Body of pancreas (tissue), 4 donors: ENCODE measurements at places on chromosomes 2 and 18. TPM values are rescaled to one million over a fixed set of nuclear protein-coding genes. Genes with fewer than 3 reads are reported as not detected.

DNA sequence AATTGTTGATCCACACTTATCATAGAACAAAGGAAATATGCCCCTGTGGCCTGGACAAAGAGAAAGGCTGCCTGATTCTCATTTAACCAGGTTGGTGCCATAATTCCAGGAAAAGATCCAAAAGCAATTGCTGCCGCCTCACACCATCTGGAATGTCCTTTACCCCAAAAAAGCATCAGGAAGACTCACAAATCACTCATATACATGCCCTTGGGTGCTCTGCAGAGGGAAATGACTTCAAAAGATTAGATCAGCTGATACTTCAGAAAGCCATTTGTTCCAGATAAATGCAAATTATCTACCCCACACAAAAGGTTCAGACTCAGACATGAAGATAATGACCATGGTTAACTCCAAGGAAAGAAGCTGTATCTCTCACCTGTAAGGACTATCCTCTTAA is 285.8 kb downstream of the C1D start:
- DNase-seq: no peak

DNA sequence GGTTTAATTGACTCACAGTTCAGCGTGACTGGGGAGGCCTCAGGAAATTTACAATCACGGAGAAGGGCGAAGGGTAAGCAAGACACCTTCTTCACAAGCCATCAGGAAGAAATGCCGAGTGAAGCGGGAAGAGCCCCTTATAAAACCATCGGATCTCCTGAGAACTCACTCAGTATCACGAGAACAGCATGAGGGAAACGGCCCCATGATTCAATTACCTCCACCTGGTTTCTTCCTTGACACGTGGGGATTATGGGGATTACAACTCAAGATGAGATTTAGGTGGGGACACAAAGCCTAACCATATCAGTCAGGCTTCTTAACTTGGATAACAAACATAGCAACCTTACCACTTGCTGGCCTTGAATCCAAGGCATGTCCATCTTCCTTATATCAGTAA is 289.0 kb upstream of the STON1 start:
- DNase-seq: no peak

DNA sequence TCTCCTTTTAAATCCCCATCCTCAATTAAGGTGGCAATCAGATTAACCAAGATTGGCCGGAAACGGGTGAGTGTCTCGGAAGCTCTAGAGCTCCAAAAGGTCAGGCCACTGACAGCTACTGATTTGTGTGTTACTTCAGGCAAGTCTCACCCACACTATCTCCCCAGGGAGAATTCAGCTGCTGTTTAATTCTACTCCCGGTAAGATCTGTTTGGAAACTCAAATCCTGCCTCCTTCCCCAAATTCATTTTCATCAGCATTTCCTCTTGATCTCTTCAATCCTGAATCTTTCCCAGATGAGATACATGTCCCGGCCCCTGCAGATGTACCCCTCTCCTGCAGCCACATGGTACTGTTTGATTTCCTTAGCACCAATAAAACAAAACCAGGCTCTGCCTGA is 34.9 kb downstream of the EFR3B start:
- DNase-seq: no peak

DNA sequence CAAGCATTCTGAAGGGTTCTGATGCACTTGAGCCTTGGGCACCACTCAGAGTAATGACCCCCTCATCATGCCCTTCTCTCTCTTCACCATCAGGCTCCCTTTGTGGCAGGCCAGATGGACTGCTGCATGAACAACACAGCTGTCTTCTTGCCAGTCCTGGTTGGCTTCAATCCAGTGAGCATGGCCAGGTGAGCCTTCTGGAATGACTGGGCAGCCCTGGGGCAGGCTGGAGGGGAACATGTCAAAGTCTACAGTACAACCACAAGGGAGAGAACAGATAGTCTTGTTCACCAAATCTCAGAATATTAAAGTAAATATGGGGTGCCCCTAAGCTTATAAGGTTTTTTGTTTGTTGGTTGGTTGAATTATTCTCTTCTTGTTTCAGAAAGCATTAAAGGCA is 4.4 kb downstream of the GCKR start:
- DNase-seq: peak; percentile 73

GRCh38 chr2:11450791-11451190 is 15.2 kb downstream of the E2F6 start:
- no peak for DNase-seq

Gene ZNF516
- total RNA-seq: 13.5 TPM

GRCh38 chr2:109649736-109650695 is 35.9 kb downstream of the SOWAHC start:
- no peak for DNase-seq

DNA sequence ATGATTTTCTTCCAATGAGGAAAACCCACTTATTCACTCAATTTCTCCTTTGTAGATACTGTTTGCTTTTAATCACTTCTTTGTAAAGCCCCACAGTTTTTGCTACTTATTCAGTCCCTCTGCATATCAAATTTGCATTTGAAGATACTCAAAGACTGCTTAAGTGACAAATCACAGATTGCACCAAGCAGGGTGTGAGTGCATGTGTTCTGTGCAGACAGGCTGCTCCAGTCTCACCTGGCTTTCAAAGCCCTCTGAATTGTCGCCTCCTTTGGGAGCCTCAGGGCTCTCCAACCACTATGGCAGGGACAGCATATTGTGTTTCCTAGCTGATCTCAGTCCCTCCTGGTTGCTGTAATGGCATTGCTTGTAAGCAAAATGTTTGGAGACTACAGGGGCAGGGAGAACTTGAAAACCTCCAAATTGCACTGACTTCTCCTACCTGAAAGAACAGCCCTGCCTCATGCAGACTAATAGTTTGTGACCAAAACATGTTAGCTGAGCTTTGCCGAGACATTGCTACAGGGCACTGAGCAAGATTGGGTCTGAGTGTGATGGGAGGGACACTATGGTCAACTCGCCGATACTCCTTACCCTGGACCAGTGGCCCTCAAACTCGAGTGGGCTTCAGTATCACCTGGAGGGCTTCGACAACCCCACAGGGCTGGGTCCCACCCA is 96.8 kb downstream of the POLE4 start:
- no peak for DNase-seq

DNA sequence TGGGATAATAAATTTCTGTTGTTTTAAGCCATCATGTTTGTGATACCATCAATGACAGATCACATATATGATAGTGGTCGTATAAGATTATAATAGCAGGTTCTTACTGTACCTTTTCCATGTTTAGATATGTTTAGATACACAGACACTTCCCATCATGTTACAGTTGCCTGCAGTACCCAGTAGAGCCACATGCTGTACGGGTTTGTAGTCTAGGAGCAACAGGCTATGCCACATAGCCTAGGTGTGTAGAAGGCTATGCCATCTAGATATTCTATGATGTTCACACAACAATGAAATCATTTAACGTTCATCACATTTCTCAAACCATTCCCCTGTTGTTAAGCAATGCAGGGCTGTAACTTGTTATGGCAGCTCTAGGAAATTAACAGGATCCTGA is 132.9 kb upstream of the SH3BP4 start:
- no peak for DNase-seq

GRCh38 chr2:178448968-178449661 is 1.9 kb downstream of the PRKRA start:
- DNase-seq: no peak

GRCh38 chr2:209368914-209369313 is 54.9 kb upstream of the MAP2 start:
- peak; percentile 85 for DNase-seq

Gene EMILIN1
- total RNA-seq: 21.8 TPM

Gene IGFBP5
- 35.8 TPM for total RNA-seq

DNA sequence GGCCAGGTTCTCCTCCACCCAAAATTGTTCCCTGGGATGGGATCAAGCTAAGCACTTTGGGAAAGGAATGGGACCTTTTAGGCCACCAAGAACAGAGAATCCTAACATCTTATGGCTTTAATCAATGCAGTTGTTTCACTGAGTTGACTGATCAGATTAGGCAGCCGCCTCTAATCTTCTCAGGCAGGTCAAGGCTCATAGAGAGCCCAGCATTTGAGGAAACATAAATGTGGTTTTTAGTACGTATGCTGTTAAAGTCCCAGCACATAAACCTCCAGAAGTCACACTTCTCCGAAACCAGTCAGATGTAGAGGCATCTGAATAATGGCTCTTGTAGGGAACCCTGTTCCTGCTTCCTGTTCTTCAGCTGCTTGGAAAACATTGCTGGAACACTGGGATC is 99.5 kb upstream of the RMDN2 start:
- DNase-seq: no peak

DNA sequence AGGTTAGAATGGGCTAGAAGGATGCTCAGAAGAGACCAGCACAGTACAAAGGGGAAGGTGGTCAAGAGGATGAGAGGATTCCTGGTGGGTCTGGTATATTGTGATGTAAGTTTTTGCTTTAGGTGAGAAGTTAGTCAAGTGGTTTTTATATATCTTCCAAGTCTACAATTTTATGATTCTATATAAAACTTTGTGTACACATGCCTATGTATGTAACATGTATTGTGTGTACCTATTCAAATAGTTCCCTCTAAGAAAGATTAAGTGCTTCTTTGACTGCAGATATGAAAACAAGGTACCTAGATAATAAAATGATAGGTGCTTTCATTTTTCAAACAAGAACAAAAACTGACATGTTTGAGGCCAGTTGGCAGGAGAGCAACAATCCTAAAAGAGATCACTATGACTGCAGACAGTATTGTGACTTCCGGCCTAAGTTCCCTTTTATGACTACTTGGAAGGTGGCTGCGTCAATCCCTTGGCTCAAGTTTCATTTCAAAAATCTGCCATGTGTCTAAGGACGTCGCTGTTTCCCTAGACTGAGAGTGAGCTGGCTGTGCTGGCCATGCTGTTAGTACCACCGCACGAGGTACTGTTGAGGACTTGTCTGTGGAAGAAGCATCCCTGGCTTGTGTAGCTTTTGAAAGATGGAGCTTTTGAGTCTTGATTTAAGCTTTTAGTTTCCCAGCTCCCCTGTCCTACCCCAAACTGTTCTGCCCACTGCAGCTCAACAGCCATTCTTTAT is 123.1 kb downstream of the PRPF40A start:
- peak; percentile 58 for DNase-seq

DNA sequence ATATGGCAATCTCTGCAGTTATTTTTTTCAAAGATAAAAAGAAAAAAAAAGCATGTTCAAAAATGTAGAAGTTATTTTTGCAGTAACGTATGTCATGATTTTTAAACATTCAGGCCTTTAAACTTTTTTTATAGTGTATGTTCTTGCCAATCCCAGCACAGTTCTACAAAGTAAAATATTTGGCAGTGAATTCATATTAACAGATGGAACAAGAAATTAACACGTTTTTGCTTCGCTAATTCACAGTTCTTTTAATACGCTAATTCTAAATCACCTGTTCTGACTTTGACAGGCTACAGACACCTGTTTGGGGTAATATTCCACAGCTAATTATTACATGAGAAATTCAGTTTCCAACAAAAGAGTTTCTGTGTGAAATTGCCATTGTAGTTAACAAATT is 183.2 kb downstream of the ARHGAP15 start:
- DNase-seq: no peak

GRCh38 chr2:106863387-106863786 is 22.6 kb downstream of the ST6GAL2 start:
- DNase-seq: no peak

Gene C2orf49
- 7.9 TPM for total RNA-seq

DNA sequence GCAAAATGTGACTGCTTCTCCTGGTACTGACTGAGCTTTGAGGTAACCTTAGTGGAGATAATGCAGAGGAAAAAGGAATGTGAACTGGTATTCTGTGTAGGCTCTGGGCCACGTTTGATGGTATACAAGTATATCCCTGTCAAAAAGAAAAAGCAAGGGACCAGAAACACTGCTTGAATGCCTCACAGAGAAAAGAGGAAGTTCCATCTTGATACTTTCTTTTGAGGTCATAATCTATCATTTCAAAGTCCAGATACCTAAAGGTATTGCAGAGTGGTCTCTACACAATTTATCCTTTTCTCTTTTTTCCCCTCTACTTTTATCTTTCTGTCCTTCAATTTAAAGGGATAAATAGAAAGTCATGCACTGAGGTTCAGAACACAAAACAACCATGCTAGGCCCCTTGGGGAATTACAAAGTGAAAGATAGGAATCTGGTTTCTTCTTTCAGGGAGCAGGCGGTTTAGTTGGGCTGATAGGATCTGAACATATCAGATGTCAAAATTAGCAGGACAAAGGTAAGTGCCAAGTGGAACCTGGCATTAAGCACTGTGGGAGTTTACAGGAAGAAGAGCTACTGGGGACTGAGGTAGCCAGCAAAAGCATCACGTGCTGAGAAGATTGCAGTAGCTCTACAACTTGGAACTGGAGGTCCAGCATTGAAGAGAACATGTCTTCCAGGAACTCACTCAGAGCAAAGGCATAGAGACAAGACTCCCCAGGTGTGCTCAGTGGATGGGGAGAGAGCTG is 121.2 kb downstream of the LYPD6 start:
- no peak for DNase-seq

Gene PROC
- total RNA-seq: not detected

Gene CENPA
- not detected for total RNA-seq

GRCh38 chr18:45059695-45060094 is 379.0 kb downstream of the SETBP1 start:
- DNase-seq: no peak

- no peak for DNase-seq
Observed at GRCh38 chr2:5495586-5495985, 196.6 kb upstream of the SOX11 start.

GRCh38 chr2:234981197-234982095 is 29.6 kb downstream of the SH3BP4 start:
- DNase-seq: peak; percentile 71

DNA sequence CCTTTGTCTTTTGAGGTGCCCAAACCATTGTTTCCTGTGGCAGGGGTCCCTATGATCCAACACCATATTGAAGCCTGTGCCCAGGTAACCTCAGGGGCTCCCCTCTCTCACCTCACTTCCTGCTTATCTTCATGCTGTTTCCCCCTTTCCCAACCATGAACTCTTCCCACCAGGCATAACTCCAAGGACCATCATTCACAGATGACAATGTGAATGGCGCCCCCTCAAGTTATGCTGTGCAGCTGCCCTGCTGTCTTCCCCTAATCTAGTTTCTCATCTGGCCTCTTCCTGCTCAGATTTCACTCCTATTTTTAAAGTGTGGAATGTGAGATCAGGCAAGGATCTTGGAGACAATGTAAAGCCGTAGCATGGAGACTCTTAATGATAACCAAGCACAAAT is 1.4 kb downstream of the GMPPA start:
- DNase-seq: no peak

- peak; percentile 36 for DNase-seq
Observed at GRCh38 chr2:235263205-235264120, 230.4 kb upstream of the AGAP1 start.

GRCh38 chr18:58670404-58671110 is 708 bp upstream of the MALT1 start:
- no peak for DNase-seq

Gene C2orf74
- 25.7 TPM for total RNA-seq

Gene HAAO
- total RNA-seq: 30.9 TPM

Gene NTSR2
- not detected for total RNA-seq

DNA sequence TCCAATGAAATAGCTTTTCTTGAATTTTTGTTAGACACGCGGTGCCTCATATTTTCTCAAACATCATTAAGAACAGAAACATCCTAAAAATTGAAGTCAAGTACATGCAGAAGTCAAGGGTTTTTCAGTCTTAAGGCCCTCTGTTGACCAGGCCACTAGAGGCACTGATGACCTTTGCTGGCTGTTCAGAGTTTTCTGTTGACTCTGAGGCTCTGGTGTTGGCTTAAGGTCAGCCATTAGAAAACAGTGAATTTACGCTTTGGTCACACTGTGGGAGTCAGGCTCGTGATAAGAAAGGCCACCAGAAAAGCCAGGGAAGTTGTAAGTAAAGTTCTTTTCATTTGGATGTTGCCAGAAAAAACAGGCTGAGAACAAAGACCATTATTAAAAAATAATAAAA is 5.8 kb upstream of the UPP2 start:
- no peak for DNase-seq
